ENCODE measurements at places on chromosomes 13 and 19. TPM values are rescaled to one million over a fixed set of nuclear protein-coding genes. Genes with fewer than 3 reads are reported as not detected.

Gene PNMA8A
- not detected for polyA plus RNA-seq

Gene LILRB5
- not detected for polyA plus RNA-seq

Gene SIGLEC10
- 0.07 TPM for polyA plus RNA-seq

Gene OCEL1
- polyA plus RNA-seq = 37.7 TPM

Gene ADGRE2
- polyA plus RNA-seq = 0.08 TPM

Gene DDX39A
- polyA plus RNA-seq = 134 TPM

Gene SYT5
- polyA plus RNA-seq = not detected

Gene CLC
- not detected for polyA plus RNA-seq

GRCh38 chr19:3985643-3986259 lies 488 bp upstream of the EEF2 start:
- peak overlapping the region; percentile 63 for H3K27ac ChIP-seq
- peaks cover 22% of the 10 kb centered on the region for H3K36me3 ChIP-seq
- peaks cover 43% of the 10 kb centered on the region for H3K4me1 ChIP-seq

- H3K4me1 ChIP-seq = no peaks in the 10 kb centered on the region
- H3K27me3 ChIP-seq = no peaks in the 10 kb centered on the region
- DNase-seq = no peak
- no peak overlapping the region for H3K4me3 ChIP-seq
- H3K36me3 ChIP-seq = no peaks in the 10 kb centered on the region
These were observed 329.6 kb downstream of the PCDH20 start for GRCh38 chr13:61086087-61086486.

GRCh38 chr13:33543631-33544265 lies 258.2 kb upstream of the STARD13 start:
- H3K27ac ChIP-seq = peak overlapping the region; percentile 99
- H3K27me3 ChIP-seq = no peaks in the 10 kb centered on the region
- H3K4me3 ChIP-seq = peak overlapping the region; percentile 85

- DNase-seq = no peak
- H3K27ac ChIP-seq = no peak overlapping the region
- H3K4me1 ChIP-seq = no peaks in the 10 kb centered on the region
These were observed 140.9 kb downstream of the TBC1D4 start for GRCh38 chr13:75341028-75341427.

- DNase-seq = no peak
- H3K27ac ChIP-seq = no peak overlapping the region
- no peak overlapping the region for H3K4me3 ChIP-seq
- H3K27me3 ChIP-seq = no peaks in the 10 kb centered on the region
These were observed 94.1 kb downstream of the TNFSF13B start for GRCh38 chr13:108363666-108364065.

GRCh38 chr19:489418-490196 lies 6.7 kb upstream of the MADCAM1 start:
- peak overlapping the region; percentile 62 for H3K4me3 ChIP-seq
- H3K27me3 ChIP-seq = no peaks in the 10 kb centered on the region

DNA sequence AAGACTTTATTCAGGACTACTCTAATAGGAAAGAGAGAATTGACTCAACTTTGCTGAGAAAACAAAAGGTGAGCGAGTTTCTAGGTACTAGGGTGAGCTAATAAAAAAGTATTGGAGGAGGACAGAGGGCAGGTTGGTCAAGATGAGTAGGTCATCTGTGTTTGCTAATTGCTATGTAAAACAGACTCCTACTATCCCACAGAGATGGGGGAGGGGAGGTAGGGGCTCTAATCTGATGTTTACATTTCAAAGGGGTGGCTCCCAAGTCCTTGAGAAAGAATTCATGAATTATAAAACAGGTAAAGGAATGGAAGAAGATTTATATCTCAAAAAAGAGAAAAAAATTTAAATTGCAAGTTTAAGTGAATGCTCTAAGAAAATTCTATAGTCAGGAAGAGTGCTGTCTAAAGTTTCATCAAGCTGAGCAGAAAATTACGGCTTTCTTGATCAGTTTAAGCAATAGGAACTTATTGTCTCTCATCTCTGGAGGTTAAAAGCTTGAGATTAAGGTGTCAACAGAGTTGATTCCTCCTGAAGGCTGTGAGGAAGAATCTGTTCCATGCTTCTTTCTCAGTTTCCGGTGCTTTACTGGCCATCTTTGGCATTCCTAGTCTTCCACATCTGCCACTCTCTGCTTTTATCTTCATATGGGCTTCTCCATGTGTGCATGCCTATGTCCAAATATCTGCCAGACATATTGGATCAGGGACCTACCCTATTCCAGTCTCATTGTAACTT lies 790.3 kb downstream of the SLITRK5 start:
- DNase-seq = no peak
- H3K4me3 ChIP-seq = no peak overlapping the region
- no peaks in the 10 kb centered on the region for H3K4me1 ChIP-seq
- H3K27me3 ChIP-seq = no peaks in the 10 kb centered on the region

GRCh38 chr13:63367522-63368198 lies 1952.0 kb upstream of the PCDH20 start:
- H3K4me1 ChIP-seq = no peaks in the 10 kb centered on the region
- H3K4me3 ChIP-seq = no peak overlapping the region
- H3K36me3 ChIP-seq = no peaks in the 10 kb centered on the region
- H3K27me3 ChIP-seq = no peaks in the 10 kb centered on the region

GRCh38 chr19:53553865-53554791 lies 16.2 kb downstream of the ZNF331 start:
- peak overlapping the region; percentile 97 for H3K27ac ChIP-seq
- peaks cover 4% of the 10 kb centered on the region for H3K4me1 ChIP-seq
- peak; percentile 96 for DNase-seq
- H3K4me3 ChIP-seq = peak overlapping the region; percentile 67

- H3K27me3 ChIP-seq = no peaks in the 10 kb centered on the region
- H3K4me3 ChIP-seq = no peak overlapping the region
- H3K27ac ChIP-seq = no peak overlapping the region
- H3K36me3 ChIP-seq = no peaks in the 10 kb centered on the region
- DNase-seq = no peak
These were observed 611.4 kb downstream of the PCDH9 start for GRCh38 chr13:66618702-66619101.

DNA sequence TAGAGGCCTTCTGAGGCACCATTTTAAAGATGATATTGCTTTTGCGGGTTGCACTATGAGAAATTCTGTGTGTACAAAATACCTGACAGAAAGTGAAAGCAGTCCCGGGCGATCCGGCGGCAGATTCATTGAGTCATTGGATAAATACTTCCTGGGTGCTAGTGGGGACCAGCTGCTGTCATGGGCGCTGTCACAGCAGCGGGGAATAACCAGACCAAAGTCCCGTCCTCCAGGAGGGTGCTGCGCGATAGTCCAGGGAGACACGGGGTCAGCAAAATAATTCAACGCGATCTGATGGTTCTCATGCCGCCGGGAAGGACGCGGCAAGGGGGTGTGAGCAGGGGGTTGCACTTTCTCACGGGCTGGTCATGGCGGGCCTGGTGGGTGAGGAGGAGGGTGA lies 13.5 kb downstream of the ZFR2 start:
- H3K36me3 ChIP-seq = no peaks in the 10 kb centered on the region
- no peak for DNase-seq
- no peaks in the 10 kb centered on the region for H3K4me1 ChIP-seq
- H3K27me3 ChIP-seq = no peaks in the 10 kb centered on the region
- H3K27ac ChIP-seq = no peak overlapping the region

- no peak overlapping the region for H3K27ac ChIP-seq
- no peak overlapping the region for H3K4me3 ChIP-seq
- no peak for DNase-seq
- no peaks in the 10 kb centered on the region for H3K4me1 ChIP-seq
- H3K36me3 ChIP-seq = no peaks in the 10 kb centered on the region
These were observed 54.8 kb downstream of the DGKH start for GRCh38 chr13:42102961-42103865.

GRCh38 chr19:18456974-18457373 lies 19.0 kb upstream of the ISYNA1 start:
- DNase-seq = no peak
- no peaks in the 10 kb centered on the region for H3K27me3 ChIP-seq
- H3K27ac ChIP-seq = no peak overlapping the region
- H3K4me3 ChIP-seq = no peak overlapping the region
- no peaks in the 10 kb centered on the region for H3K4me1 ChIP-seq

- H3K36me3 ChIP-seq = no peaks in the 10 kb centered on the region
- H3K4me1 ChIP-seq = peaks cover 24% of the 10 kb centered on the region
- DNase-seq = no peak
- peak overlapping the region; percentile 25 for H3K4me3 ChIP-seq
- peak overlapping the region; percentile 97 for H3K27ac ChIP-seq
- no peaks in the 10 kb centered on the region for H3K27me3 ChIP-seq
These were observed 8.1 kb upstream of the ARRDC2 start for GRCh38 chr19:17999684-18000479.

GRCh38 chr13:31686670-31687425 lies 52.5 kb upstream of the RXFP2 start:
- no peak for DNase-seq
- no peaks in the 10 kb centered on the region for H3K27me3 ChIP-seq
- no peaks in the 10 kb centered on the region for H3K4me1 ChIP-seq
- no peak overlapping the region for H3K27ac ChIP-seq

DNA sequence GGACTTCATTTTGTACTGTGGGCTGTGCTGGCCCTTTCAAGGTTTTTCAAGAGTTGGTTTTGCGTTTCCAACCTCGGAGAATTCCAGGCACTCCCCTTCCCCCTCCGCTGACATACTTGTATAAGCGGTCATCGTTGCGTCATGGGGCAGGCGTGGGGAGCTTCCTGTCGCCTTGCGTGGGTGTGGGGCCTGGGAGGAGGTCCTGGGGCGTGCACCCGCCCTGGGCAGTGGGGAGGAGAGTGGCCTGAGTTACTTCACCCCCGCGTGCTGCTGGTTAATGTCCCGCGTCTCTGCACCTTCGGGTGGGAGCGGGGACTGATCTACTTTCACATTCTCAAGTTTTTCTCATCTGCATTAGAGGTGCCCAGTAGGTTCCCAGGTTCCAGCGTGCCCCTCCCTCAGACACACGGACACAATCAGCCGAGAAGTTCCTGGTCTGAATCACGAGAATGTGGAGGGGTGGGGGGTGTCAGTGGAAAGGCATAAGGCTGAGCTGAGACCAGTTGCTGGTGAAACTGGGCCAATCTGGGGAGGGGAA lies 4.1 kb downstream of the IER2 start:
- peak overlapping the region; percentile 96 for H3K4me3 ChIP-seq
- H3K36me3 ChIP-seq = peaks cover 6% of the 10 kb centered on the region
- peak overlapping the region; percentile 96 for H3K27ac ChIP-seq
- no peaks in the 10 kb centered on the region for H3K27me3 ChIP-seq
- H3K4me1 ChIP-seq = peaks cover 23% of the 10 kb centered on the region

DNA sequence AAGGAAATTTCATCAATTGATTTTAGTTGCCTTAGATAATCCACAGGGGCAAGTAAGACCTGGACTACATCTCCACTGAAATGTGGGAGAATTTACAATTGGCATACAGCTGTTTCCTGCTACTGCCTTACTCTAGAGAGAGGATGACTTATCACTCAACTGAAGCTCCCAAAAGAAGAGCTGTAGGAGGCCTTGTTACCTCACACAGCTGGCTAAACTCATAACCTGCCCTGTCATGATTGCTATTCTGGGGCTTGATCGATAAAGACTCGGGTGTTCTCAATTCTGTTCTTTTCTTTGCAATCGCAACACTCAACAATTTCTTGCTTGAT lies 1396.4 kb downstream of the EFNB2 start:
- peak overlapping the region; percentile 63 for H3K4me3 ChIP-seq
- no peaks in the 10 kb centered on the region for H3K27me3 ChIP-seq
- peak overlapping the region; percentile 74 for H3K27ac ChIP-seq
- H3K36me3 ChIP-seq = no peaks in the 10 kb centered on the region
- H3K4me1 ChIP-seq = no peaks in the 10 kb centered on the region

Data from naive thymus-derived CD4-positive, alpha-beta T cell (primary cell).